Activated CD4-positive, alpha-beta T cell treated with anti-CD3 and anti-CD28 coated beads, Interleukin-2, Interleukin-6, amounts not matched to agents 100 ng/mL and 50 ng/mL, durations not matched to agents 16 hours and 8 hours (primary cell): ENCODE measurements at places on chromosomes 13 and 19.
A peak's percentile ranks its signal among the peaks of the same experiment; 100 is the strongest.

DNA sequence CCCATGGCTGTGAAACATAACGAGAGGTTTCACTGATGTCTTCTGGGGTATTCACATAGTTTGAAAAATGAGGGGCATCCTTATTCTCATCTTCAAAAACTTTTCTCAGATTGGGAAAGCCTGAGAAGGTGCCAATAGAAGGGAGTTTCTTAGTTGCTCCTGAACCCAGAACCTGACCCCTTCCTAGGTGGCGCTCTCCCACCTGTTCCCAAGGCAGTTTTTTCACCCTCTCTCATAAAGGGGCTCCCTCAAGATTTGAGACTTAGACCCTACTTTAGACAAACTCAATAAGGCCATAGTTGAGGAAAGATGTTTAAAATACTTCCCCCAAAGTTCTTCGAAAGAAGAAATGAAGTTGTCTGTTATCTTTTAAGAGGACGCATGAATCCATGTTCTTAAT is 142.2 kb downstream of the FGF9 start:
- DNase-seq = no peak

GRCh38 chr19:38204728-38205127 is 19.3 kb downstream of the DPF1 start:
- no peak for DNase-seq

GRCh38 chr19:43743059-43743458 is 11.7 kb downstream of the SMG9 start:
- no peak for DNase-seq

DNA sequence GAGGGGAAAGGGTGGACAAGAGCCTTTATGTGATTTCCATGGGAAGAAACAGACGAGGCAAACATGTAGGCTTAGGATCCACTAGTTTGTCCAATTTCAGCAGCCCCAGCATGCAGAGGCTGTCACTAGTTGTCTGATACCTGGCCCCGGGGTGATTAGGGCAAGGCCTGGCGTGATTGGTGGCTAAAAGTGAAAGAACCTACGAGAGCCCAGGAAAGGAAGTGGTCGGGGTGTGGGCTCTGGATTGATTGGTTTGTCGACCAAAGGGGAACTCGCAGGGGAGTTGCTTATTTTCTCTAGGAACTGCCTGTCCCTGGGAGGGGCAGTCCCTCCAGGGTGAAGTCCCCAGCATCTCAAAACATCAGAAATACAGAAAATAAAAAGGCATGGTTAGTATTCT is 64.2 kb upstream of the UQCRFS1 start:
- DNase-seq = peak; percentile 72

DNA sequence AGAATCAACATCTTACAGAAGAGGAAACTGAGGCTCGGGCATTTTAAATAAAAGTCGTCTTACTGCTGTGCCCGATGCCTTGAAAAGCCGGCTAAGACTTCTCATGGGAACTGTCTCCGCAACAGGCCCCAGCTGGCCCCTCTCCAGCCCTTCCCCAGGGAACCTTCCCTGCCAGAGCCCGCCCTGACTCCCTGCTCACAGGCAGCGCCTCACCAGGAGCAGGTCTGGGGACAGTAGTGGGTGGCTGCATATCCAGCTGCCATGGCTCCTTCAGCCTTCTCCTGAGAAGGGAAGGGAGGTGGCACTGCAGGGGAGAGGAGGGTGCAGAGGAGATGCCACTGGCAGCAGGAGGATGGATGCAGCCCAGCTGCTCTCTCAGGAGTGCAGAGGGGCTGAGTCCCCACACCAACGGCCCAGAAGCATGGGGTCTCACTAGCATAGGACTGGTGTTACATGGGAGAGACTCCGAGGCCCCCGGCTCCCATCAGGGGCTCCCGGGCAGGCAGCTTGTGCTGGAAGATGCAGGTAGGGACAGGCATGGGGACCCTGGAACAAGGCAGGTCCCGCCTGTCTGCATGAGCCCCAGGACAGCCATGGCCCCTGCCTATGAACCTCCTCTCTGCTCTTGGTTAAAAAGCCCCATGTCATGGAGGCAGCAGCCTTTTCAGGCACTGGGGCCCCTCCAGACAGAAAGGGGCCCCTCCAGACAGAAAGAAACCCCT is 216.4 kb upstream of the SGCG start:
- no peak for DNase-seq

- DNase-seq = peak; percentile 66
Observed at GRCh38 chr19:55398200-55398925, 9.2 kb downstream of the UBE2S start.

DNA sequence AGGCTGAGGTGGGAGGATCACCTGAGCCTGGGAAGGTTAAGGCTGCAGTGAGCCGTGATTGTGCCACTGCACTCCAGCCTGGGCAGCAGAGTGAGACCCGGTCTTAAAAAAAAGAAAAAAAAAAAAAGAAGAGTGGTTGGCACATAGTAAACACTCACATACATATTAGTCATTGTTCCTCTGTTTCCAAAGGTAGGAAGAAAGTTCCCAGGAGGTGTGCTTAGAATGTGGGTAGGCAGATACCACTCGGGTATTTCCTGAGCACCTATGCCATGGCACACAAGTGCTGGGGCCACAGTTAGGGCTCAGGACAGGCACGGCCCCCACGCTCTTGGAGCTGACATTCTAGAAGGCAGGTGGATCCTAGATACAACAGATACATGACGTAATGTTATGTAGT is 41.4 kb downstream of the SIPA1L3 start:
- DNase-seq = no peak

DNA sequence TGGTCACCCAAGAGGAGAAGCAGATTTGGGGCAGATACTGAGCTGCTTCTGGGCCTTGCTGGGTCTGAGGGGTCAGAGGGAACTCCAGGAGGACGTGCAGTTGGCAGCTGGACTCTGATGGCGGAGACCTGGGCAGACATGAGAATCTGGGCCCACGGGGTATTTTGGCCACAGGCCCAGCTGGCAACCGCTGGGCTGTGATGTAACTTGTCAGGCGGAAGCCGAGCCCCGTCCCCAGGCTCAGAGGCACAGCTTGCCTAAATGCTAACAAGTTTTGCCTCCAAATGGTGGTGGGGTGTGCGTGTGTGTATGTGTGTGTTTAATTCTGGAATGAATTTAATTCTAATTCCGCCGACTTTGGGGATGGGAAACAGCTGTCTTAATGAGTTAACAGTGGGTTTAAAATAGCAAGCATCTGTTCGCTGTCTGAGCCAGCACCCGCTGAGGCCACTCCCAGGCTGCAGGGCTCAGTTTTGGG is 11.6 kb downstream of the ZNRF4 start:
- DNase-seq = no peak

DNA sequence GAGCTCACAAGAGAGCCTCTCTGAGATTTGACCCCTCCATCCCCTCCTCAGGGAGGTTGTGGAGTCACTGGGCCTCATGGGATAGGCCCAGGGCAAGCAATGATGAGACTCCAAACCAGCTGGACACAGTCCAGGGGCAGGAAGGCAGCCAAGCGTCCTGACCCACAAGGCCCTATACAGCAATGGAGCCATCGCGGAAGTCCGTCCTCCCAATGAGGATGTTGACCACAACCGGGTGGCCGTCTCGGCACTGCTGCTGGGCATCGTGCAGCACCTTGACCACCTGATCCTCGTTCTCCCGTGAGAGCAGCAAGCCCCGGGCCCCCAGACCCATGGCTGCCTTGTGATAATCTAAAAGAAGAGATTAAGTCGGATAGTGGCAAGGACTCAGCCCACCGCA is 7.9 kb downstream of the SYDE1 start:
- DNase-seq = no peak

DNA sequence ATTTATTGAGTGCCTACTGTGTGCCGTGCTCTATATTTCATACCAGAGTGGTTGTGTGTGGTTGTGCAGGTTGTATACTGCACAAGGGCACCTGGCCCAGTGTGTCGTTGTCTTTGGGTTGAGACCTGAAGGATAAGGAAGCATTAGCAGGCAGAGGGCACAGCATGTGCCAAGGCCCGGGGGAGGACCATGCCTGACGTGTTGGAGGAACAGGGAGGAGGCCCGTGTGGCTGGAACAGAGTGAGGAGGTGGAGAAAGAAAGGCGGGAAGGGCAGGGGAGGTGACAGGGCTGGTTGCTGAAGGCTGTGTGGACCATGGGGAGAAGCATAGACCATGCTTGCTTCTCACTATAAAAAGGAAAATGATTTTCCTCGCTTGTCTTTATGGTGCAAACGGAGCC is 26.8 kb downstream of the CELF5 start:
- no peak for DNase-seq

- no peak for DNase-seq
Observed at GRCh38 chr13:89852570-89852969, 1494.9 kb upstream of the MIR17HG start.

GRCh38 chr19:49301165-49301865 is 23.7 kb downstream of the SLC6A16 start:
- peak; percentile 87 for DNase-seq

DNA sequence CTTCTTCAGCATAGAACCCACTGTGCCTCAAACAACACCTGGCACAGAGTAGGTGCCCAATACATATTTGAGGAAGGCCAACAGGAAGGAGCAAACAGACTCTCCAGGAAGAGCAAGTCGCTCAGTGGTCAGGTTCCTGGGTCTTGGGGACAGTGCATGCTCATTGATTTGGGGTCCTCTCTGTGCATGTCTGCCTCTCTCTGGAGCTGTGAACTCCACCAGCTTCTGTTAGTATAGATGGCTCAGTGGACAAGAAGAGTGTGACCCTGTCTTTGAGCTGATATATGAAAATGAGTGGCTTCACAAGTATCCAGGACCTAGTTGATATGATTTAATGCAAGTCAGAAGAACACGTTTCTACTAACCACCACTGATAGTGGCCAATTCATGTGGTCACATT is 98.7 kb downstream of the KCTD15 start:
- no peak for DNase-seq

DNA sequence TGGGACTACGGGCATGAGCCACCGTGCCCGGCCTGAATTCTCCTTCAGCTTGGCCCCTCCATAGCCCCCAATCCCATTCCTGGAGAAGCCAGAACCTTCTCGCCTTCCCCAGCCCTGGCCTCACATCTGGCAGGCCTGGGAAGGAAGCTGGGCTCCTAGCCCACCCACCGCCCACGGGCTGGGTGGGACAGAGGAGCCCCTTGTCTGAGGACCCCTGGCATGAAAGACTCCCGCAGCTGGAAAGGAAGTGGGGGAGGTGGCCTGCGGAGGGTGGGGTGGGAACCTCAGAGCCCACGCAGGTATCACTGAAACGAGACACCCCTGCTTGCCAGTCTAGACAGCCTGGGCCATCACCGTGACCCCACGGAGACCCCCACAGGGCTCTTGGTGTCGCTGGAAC is 7.7 kb upstream of the NANOS3 start:
- DNase-seq = no peak

DNA sequence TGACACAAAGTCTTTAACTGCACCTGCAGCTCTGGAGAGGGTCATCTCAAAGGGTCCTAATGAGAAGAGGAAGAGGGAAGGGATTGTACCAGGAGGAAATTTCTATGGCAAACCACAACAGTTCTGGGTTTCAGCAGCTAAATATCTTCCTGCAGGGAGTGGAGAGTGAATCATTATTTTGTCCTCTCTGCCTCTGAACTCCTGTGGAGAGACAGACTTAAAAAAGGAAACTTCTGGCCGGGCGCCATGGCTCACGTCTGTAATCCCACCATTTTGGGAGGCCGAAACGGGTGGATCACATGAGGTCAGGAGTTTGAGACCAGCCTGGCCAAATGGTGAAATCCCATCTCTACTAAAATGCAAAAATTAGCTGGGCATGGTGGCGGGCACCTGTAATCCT is 16.9 kb upstream of the C1QTNF9 start:
- DNase-seq = no peak

GRCh38 chr19:8079988-8080387 is 27.4 kb downstream of the CCL25 start:
- no peak for DNase-seq

GRCh38 chr13:20789665-20790064 is 15.9 kb upstream of the EEF1AKMT1 start:
- DNase-seq = no peak

- no peak for DNase-seq
Observed at GRCh38 chr13:73103238-73103637, 44.4 kb downstream of the KLF5 start.

- no peak for DNase-seq
Observed at GRCh38 chr13:32282096-32282711, 33.0 kb downstream of the ZAR1L start.

- DNase-seq = peak; percentile 91
Observed at GRCh38 chr13:112587764-112588489, at the start of gene TUBGCP3. TUBGCP3 (minus strand) TSS chr13:112588153; CDS start chr13:112587980, 173 bp downstream.

GRCh38 chr13:34358811-34359513 is 541.0 kb downstream of the RFC3 start:
- DNase-seq = no peak
